ENCODE measurements at places on chromosomes 11 and 22.

DNA sequence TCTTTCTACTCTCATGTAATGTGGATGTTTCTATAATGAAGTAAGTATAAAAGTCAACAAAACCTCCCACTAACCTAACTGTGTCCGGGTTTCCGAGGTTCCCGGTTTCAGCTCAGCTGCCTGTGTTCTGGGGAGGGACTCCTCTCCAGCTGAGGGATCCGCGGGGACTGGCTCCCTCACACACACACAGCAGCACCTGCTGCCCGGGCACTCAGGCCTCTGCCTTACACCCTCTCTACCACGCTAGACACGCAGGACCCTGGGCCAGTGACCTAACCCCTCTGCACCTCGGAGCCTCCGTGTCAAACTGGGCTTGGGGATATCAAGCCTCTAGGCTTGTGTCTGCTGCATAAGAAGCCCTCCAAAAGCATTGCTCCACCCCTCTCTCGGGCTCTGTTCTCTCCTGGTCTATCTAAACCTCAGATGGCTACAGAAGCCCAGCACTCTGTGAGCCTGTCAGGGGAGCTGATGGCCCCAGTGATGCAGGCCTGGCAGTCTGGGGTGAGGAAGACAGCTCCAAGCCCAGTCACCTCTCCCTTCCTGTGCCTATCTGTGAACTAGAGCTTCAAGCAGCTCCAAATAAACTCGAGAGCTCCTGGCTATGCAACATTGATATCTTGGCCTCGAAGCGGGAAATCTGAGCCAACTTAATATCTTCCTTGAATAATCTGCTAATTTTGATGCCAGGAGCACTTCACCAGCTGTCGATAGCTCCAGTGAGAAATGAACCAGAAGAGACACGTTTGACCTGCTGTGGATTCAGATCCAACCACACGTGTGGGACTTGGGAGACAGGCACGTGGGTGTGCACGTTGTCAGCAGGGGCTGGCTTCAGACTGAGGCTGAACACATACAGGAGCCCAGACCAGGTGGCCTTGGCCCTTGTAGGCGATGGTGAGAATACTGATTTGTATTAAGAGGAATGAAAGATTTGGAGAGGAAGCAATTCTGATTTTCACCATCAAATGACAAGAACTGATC is 232.7 kb upstream of the B3GAT1 start:
- no peak for DNase-seq

- no peak for DNase-seq
These were observed 28.6 kb downstream of the APOL5 start for GRCh38 chr22:35746248-35746647.

GRCh38 chr11:11313902-11314692 is 39.0 kb downstream of the CSNK2A3 start:
- no peak for DNase-seq

DNA sequence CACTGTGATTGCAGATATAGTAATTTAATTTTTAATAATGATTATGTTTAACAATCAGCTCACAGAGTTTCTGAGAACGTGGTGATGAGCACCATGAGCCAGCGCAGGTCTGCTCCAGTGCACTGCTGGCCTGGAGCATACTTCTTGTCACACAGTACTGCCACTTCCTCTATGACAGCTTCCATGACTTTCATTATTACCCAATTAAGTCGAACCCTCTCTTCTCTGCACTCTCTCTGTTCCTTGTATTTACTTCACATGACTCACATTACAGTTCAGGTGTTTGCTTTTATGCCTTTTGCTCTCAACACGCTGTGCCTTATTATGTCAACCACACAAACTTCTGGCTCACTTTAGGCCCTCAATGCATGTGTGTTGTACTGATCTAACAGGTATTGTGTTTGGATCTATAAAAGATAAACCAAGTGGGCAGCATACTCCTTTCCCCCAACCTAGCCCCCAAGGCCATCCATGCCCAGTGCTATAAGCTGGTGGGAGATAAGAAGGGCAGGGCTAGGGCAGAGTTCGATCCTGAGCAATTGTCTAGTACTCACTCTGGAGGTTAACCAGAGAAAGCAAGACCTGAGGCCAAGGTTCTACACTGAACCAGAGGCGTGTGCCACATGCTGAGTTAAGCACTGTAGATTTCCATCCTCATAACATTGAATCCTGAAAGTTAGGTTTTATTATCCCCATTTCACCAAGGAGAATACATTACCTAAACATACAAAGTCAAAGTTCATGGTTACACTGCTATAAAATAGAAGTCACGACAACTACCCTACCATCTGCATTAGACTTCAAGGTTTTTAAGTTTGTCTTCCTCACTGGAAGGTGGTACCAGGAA is 356.5 kb downstream of the INSC start:
- no peak for DNase-seq

GRCh38 chr11:1232883-1233321 is 10.0 kb downstream of the MUC5B start:
- no peak for DNase-seq

DNA sequence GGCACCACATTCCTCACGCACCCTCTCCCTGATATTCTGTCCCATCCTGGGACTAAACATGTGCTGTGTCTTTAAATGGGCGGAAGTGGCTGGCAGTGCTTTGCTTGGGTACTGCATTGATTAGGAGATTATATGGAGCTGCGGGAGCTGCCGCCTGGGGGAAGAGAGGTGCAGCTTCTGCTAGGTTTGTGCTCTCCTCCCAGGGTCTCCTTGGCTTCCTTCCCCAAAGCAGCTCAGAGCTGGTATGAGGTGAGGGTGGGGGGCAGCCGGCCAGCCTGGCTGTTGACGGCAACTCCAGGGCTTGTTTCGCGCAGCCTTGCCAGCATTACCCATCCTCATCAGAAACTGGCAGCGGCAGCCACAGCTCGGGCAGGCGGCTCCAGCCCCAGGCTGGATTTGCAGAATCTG is 95.4 kb downstream of the GRAMD1B start:
- no peak for DNase-seq

DNA sequence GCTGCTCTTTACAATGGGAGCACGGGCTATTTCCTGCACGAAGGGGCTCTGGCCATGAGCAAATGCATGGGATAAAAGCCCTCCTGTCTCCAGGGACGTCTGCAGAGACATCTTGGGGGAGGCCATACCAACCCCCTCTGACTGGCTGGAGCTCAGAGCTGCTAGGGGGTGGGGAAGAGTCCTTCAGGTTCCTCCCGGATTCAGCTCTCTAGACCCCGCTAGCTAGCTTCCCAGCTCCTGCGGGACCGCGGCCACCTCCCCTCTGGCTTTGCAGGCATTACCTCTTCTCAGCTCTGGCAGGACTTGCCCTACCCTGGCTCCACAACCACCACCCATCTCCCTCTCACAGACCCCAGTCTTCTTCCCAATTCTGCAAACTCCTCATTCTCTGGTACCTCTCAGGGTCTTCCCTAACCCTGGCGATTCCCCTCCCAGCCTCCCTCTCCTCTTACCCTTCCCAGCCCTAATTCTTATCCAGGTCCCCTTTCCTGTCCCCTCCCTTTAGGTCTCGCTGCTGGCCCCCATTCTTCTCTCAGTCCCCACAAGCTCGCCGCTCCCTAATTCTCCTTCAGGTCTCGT is 802 bp downstream of the SYT13 start:
- DNase-seq = no peak

- no peak for DNase-seq
These were observed 34.5 kb downstream of the TNKS1BP1 start for GRCh38 chr11:57290288-57290687.

DNA sequence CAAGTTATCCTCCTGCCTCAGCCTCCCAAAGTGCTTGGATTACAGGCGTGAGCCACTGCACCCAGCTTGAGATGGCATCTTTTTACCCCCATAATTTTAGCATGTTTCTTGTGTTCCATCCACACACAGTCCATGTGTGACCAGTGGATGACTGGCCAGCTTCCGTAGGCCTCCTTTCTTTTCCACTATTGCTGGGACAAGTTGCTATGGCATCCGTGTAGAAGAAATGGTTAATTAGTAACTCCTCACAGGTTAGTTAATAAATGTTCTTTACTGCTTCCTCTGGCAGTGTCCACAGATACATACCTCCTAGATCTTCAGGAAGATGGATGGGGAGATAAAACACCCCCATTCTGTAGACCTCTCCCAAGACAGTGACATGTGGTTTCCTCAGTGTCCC is 154.3 kb upstream of the RASSF10 start:
- DNase-seq = no peak

DNA sequence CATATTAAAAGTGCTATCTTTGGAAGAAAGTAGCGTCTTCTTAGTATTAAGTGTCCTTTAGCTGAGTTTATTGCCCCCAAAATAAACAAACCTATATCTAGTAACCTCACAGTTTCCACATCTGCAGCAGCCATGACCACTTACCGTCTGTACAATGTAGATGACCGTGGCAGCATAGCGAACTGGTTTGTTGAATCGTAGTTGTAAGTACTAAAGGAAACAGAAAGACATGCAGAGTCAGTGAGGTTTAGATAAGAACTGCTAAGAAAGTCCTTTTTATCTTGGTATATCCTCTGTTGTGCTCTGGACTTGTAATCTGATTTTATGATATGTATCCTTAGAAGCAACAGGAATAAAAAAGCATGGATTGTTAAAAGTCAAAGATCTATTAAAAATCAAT is 9.4 kb downstream of the SLC5A12 start:
- no peak for DNase-seq

GRCh38 chr22:31550871-31551370 is 54.6 kb downstream of the SFI1 start:
- DNase-seq = no peak

- DNase-seq = no peak
These were observed 15.8 kb downstream of the ZBTB16 start for GRCh38 chr11:114075344-114075610.

- no peak for DNase-seq
These were observed 42.2 kb downstream of the BIRC2 start for GRCh38 chr11:102389253-102389652.

DNA sequence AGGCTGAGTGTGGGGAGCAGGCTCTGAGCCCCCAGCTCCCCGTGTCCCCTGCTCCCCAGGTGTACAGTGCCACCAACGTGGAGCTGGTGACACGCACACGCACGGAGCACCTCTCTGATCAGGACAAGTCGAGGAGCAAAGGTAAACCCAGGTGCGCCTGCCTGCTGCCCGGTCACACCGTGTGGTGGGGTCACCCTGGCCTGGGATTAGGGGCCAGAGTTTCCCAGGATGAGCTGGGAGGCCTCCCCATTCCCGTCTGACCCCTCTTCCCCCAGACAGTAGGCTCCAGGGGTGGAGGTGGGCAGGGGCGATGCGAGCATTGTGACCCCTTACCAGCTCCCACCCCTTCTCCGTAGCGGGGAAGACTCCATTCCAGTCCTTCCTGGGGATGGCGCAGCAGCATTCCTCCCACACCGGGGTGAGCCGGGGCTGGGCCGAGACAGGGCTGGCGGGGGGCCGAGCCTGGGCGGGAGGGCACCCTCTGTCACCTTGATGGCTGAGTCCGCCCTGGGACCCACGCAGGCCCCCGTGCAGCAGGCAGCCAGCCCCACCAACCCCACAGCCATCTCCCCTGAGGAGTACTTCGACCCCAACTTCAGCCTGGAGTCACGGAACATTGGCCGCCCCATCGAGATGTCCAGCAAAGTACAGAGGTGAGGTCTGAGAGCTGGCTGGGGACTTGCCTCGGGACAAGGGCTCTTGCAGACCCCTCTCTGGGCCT is 3.7 kb upstream of the SSH3 start:
- no peak for DNase-seq

DNA sequence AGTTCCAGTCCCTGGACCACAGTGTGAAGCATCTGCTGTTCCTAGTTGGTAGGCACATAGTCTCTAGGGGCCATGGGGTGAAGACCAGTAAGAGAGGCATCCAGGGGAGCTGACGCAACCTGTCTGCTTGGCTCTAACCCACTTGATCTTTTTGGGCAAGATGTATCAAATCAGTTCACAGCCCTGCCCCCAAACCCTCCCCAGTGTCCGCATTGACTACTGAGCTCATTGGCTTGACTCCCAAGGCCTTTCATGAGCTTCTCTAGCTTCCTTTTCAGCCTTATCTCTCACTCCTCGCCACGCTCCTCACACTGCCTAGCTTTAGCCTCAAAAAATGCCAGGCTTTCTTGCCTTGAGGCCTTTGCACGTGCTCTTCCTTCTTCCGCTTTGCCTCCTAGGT is 29.7 kb upstream of the ABCC8 start:
- no peak for DNase-seq

DNA sequence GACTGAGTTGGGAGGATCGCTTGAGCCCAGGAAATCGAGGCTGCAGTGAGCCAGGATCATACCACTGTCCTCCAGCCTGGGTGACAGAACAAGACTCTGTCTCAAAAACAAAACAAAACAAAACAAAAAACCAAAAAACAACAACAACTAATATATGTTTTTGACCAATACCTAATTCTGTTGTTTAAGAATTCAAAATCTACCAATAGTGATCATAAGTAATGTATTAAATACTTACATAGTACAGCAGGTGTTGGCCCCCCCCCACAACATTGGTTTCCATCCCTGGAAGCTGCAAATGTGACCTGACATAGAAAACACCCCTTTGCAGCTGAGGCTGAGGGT is 74.7 kb downstream of the KCNQ1 start:
- no peak for DNase-seq

- DNase-seq = no peak
These were observed 377.6 kb downstream of the LRRC4C start for GRCh38 chr11:41081756-41082285.

All from forelimb muscle (tissue), 1 donor.